8988T (cell line): ENCODE measurements at places on chromosomes 1 and 21.
A peak's percentile ranks its signal among the peaks of the same experiment; 100 is the strongest.

GRCh38 chr1:64337475-64337874 is 132.5 kb upstream of the CACHD1 start:
- DNase-seq = no peak

DNA sequence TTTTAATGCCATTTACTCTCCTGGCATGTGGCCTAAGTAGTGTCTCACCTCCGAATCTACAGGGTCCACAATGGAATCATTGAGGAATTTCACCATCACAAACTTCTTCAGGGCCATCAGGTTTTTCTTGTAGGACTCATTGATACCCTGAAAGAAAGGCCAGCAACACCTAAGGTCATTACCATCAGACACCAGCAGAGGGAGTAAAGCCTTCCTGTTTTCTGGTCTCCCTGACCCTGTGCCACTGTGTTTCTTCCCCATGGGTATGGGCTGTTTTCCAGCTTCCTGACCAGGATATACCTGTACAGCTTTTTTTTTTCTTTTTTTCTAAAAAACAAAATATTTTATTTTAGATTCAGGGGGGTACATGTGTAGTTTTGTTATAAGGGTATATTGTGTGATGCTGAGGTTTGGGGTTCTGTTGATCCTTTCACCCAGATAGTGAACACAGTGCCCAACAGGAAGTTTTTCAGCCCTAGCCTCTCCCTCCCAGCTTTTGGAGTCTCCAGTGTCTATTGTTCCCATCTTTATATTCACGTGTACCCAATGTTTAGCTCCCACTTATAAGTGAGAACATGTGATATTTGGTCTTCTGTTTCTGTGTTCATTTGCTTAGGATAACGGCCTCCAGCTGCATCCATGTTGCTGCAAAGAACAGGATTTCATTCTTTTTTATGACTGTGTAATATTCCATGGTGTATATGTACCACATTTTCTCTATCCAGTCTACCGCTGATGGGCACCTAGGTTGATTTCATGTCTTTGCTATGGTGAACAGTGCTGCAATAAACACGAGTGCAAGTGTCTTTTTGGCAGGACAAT is 18.3 kb downstream of the PPT1 start:
- DNase-seq = no peak

DNA sequence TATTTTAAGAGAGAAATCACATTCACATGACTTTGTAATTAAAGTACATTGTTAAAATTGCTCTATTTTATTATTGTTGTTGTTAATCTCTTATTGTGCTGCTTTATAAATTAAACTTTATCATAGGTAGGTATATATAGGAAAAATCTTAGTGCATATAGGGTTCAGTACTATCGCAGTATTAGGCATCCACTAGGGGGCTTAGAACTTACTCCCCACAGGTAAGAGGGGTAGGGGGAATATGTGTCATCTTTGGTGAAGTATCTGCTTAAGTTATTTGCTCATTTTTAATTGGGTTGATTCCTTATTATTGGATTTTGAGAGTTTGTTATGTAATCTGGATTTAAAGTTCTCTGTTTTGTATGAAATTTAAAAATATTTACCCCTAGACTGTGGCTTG is 385.2 kb downstream of the DUSP10 start:
- DNase-seq = no peak

GRCh38 chr21:22223385-22223784 is 1225.2 kb downstream of the NCAM2 start:
- DNase-seq = no peak

DNA sequence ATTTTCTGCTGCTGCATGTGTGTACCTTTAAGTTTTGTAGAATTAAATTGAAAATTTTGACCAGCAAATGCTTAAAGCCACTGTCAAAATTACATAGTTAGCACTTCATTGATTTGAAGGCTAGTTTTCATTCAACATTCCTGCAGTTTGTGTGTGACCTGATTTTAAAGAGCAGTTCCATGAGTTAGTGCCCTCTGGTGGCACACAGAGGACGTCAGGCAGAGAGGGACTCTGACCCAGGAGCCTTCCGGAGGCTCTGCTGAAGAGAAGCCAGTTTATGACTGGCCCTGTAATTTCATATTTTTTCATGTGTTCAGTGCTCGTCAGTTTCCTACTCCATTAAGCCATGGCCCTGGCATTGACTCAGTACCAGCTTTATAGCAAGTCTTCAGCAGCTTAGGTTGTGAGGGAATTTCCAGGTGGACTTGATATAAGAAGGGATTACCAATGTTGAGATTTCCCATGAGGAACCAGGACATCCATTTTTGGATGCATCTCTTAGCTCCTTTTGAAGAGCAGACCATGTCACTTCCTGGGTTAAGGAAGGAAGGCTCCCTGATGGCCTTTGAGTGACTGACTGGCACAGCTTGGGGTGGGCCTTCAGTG is 104.7 kb downstream of the CAMTA1 start:
- DNase-seq = no peak

DNA sequence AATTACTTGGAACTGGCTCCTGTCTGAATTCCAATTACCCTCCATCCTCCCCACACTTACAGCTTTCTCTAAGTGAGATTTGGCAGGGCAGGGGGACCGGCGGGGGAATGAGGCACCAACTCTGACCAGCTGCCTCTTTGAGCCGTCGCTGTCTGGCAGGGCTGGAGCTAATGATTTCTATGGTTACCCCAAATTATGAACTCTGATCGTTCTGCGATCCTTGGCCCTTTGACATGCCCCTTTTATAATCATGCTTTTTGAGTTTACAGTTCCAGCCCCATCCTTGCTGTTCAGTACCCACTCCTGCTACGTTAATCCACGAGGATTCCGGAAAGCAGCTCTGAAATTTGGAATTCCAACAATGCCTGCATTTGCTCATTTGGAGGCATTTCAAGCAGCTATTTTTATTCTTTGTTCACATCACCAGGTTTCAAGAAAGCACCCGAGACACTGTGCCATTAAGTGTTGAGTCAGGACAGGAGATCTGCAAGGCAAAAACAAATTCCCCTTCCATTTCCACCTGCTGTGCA is 54.6 kb upstream of the LBR start:
- DNase-seq = no peak

GRCh38 chr1:52426371-52426770 is 22.0 kb downstream of the PRPF38A start:
- no peak for DNase-seq

GRCh38 chr1:8107897-8108296 is 81.8 kb upstream of the ERRFI1 start:
- DNase-seq = no peak

DNA sequence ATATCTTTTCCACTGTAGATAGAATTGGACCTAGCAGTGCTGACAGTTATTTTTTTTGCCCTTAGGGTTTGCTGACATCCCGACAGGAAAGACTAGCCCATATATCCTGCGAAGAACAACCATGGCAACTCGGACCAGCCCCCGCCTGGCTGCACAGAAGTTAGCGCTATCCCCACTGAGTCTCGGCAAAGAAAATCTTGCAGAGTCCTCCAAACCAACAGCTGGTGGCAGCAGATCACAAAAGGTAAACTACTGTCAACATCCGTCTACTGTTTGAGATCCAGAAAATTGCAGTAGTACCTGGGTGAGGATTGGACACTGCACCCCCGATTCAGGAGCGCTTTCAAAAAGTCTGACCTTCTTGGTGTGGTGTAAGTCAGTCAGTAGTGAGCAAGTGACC is 55.8 kb downstream of the CENPF start:
- DNase-seq = no peak

- DNase-seq = no peak
These were observed 51.8 kb upstream of the FASLG start for GRCh38 chr1:172607145-172607544.

DNA sequence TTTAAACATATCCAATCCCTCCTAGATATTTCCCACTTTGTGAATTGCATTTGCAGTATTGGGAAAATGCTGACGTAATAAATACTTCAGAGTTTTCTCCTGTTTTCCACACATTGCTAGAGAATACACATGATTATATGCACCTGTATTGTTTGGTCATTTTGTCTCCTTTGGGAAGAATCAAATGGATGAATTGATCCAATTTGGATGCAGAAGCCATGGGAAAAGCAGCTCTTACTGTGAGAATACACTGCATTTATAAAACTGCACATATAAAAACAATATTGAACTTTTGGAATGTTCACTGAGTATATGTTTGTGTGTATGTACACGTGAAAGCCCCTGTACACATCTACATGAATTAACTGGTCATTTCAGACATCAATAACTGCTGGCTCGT is 306.6 kb upstream of the LYPLAL1 start:
- no peak for DNase-seq

GRCh38 chr1:68113966-68114365 is 63.5 kb upstream of the DIRAS3 start:
- no peak for DNase-seq

DNA sequence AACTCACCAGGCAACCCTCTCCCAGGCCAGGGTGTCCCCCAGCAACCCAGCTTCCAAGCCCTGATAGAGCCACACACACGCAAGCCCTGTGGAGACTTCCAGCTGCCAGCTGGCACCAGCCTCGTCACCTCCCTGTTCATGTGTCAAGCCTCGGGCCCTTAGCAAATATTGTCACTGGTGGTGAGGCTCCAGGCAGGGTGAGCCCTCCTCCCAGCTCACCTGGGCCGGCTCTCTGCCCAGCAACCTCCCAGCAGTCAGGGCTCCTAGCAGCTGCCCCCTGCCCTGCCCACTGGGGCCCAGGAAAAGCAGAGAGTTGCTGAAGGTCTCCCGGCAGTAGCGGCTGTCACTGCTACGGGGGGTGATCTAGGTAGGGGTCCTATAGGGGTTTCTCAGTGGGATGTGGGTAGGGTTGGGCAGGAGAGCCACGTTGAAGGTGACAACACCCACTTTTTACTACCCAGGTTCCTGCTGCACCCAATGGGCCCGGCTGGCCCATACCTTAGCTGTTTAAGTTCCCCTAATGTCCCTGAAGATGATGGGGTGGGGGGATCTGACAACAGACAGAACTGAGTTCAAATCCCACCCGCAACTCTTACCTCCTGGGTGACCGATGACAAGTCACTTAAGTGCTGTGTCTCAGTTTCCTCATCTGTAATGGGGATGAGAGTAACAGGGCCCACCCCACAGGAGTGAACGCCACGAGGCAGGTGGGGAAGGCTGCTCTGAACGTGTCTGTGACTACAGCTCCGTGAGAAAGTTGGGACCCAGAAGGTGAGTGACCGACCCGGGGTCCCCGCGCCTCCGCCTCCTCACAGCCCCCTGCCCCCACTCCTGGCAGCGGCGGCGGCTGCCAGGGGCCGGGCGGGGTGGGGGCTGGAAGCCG is 678 bp downstream of the TTC39A start:
- no peak for DNase-seq

DNA sequence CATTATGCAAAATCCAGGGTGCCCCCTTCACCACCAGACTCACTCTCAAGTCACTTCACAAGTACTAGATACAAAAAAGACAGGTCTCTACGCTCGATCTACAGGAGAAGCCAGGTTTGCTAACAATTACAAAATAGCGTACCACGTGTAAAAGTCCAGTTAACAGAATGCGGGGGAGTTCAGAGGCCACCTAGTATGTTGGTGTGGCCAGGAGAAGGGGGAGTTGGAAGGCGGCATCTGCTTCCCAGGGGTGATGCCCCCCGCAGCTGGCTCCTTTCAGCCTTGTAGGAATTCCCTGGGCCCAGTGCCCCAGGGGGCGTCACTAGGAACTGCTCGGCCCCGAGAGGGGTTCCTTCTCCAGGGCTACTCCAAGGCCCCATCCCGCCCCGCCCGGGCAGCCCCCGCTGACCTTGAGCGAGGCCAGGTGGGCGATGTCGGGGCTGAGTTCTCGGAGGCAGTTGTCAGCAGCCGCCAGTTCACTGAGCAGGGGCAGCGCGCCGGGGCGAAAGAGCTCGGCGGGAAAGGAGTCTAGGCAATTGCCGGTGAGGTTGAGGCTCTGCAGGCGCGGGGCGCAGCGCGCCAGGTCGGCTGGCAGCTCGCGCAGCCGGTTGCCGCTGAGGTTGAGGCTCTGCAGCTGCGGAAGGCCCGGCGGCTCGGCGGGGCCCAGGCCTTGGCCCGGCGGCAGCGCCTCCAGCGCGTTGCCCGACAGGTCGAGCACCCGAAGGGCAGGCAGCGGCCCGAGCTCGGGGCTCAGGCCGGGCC is 664 bp downstream of the LRRC47 start:
- DNase-seq = no peak

DNA sequence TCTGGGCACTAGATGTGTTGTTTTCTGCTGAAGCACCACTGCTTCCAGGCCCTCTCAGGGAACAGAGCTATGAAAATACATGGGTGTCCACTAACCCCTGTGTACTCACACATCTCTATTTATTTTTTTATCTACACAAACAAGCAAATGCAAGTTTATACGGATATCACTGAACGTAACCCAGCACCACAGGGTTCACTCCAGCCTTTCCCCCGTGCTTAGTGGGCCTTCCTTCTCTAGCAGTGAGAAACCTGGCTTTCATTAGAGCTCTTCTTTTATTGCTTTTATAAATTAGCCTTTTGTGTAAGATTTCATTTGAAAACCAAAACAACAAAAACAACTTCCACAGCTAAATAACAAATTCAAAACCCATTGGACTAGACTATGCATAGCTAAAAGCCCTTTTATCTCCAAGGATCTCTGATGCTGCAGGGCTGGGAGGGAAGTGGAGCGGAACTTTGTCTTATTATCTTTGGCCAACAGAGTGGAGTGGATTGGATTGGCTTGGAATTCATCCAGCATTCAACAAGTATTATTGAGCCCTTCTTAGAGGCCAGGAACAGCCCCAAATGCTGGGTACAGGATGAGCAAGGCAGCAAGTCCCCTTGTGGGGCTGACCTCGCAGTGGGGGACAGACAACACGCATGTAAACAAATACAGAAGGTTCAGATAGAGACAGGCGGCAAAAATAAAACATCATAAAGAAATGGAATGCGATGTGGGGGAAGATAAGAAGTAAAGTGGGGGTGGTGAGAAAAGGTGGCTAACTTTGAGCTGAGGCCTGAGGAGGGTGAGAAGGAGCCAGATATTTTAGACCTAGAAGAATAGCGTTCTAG is 371.8 kb upstream of the POU3F1 start:
- DNase-seq = no peak

- no peak for DNase-seq
These were observed 21.5 kb upstream of the HPDL start for GRCh38 chr1:45305231-45305630.

GRCh38 chr1:43300378-43301094 is at the start of gene TIE1:
TIE1 (plus strand) TSS chr1:43300982; CDS start chr1:43301072, 90 bp downstream.
- no peak for DNase-seq

- no peak for DNase-seq
These were observed 76.7 kb upstream of the SCCPDH start for GRCh38 chr1:246647513-246647912.

- peak; percentile 96 for DNase-seq
These were observed at the start of gene ZBTB48 for GRCh38 chr1:6579374-6580118. ZBTB48 (plus strand) TSS chr1:6579994; CDS start chr1:6580610, 616 bp downstream.

DNA sequence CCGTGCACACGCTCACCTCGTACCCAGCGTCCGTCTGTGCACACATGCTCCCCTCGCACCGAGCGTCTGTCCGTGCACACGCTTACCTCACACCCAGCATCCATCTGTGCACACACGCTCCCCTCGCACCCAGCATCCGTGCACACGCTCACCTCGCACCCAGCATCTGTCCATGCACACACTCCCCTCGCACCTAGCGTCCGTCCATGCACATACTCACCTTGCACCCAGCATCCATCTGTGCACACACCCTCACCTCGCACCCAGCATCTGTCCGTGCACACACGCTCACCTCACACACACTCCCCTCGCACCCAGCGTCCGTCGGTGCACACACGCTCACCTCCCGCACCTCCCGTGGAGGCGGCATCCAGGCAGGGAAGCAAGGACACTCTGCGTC is 24.4 kb upstream of the COL18A1 start:
- DNase-seq = no peak

- no peak for DNase-seq
These were observed 81.9 kb upstream of the LBR start for GRCh38 chr1:225509770-225510169.
